Karpas-422 (cell line): ENCODE measurements at places on chromosomes 6 and 20. TPM values are rescaled to one million over a fixed set of nuclear protein-coding genes. Genes with fewer than 3 reads are reported as not detected.

The POM121L2 gene
- not detected in 2 replicates for total RNA-seq

The FERMT1 gene
- 0.07 TPM in 1 of 2 replicates, not detected in the other for total RNA-seq

The IL17A gene
- not detected in 2 replicates for total RNA-seq

The NEURL2 gene
- total RNA-seq = 3.1 and 4.3 TPM in 2 replicates

The DEFB132 gene
- 0.22 TPM in 1 of 2 replicates, not detected in the other for total RNA-seq

The COL19A1 gene
- total RNA-seq = not detected in 2 replicates

The PDE7B gene
- not detected in 2 replicates for total RNA-seq

The RANBP9 gene
- 14.9 and 17.5 TPM in 2 replicates for total RNA-seq

The ARFGEF3 gene
- 0.04 TPM in 1 of 2 replicates, not detected in the other for total RNA-seq

The HUS1B gene
- total RNA-seq = 0.30 and 2.2 TPM in 2 replicates

The BNIP5 gene
- not detected in 2 replicates for total RNA-seq

The KHDC1L gene
- 4.4 and 5.8 TPM in 2 replicates for total RNA-seq

The RSPH3 gene
- total RNA-seq = 2.1 and 3.3 TPM in 2 replicates

The VWA7 gene
- 0.29 and 0.34 TPM in 2 replicates for total RNA-seq

The SNAP91 gene
- not detected in 2 replicates for total RNA-seq

The KCNB1 gene
- not detected in 2 replicates for total RNA-seq

The MTCH1 gene
- total RNA-seq = 84.4 and 105 TPM in 2 replicates

The ZC2HC1B gene
- not detected in 2 replicates for total RNA-seq

The HTR1E gene
- not detected in 2 replicates for total RNA-seq

The DNAH8 gene
- not detected in 2 replicates for total RNA-seq

The IYD gene
- total RNA-seq = not detected in 2 replicates

The EEF1A2 gene
- 0.71 TPM in 1 of 2 replicates, not detected in the other for total RNA-seq

The TAGAP gene
- total RNA-seq = 16.2 and 16.5 TPM in 2 replicates

The SPTLC3 gene
- not detected in 2 replicates for total RNA-seq

The PNPLA1 gene
- total RNA-seq = not detected in 2 replicates

The MOG gene
- not detected in 2 replicates for total RNA-seq

The KIF25 gene
- not detected in 2 replicates for total RNA-seq

The LTB gene
- total RNA-seq = 74.1 and 241 TPM in 2 replicates

The EFHC1 gene
- 22.5 and 44.0 TPM in 2 replicates for total RNA-seq

The COL10A1 gene
- not detected in 2 replicates for total RNA-seq

The MAFB gene
- not detected in 2 replicates for total RNA-seq

The BFSP1 gene
- total RNA-seq = not detected in 2 replicates

The PHACTR3 gene
- not detected in 2 replicates for total RNA-seq

The GRM1 gene
- 0.40 and 1.2 TPM in 2 replicates for total RNA-seq

The ADAM33 gene
- not detected in 2 replicates for total RNA-seq

The EPPIN gene
- not detected in 2 replicates for total RNA-seq

The OPN5 gene
- total RNA-seq = not detected in 2 replicates

The RAD21L1 gene
- not detected in 2 replicates for total RNA-seq

The ANGPT4 gene
- total RNA-seq = not detected in 2 replicates
